ENCODE measurements at places on chromosomes 1 and 21.
A peak's percentile ranks its signal among the peaks of the same experiment; 100 is the strongest.

DNA sequence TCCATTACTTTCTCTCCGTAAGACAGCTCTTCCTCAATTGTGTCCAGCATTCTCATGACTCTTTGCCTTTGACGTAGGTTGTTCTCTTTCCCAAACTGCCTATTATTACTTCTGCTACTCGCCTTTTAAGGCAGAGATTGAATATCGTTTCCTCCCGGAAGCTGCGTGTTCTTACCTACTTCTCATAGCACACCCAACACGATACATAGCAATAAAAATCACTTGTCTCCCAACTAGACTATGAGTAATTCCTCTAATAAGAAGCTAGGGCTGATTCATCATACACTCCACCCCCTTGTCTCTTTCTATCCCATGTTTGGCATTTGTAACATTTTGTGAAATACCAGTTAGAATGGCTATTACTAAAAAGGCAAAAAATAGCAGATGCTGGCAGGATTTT, 55.8 kb upstream of the SGIP1 start:
- peak; percentile 91 for DNase-seq

DNA sequence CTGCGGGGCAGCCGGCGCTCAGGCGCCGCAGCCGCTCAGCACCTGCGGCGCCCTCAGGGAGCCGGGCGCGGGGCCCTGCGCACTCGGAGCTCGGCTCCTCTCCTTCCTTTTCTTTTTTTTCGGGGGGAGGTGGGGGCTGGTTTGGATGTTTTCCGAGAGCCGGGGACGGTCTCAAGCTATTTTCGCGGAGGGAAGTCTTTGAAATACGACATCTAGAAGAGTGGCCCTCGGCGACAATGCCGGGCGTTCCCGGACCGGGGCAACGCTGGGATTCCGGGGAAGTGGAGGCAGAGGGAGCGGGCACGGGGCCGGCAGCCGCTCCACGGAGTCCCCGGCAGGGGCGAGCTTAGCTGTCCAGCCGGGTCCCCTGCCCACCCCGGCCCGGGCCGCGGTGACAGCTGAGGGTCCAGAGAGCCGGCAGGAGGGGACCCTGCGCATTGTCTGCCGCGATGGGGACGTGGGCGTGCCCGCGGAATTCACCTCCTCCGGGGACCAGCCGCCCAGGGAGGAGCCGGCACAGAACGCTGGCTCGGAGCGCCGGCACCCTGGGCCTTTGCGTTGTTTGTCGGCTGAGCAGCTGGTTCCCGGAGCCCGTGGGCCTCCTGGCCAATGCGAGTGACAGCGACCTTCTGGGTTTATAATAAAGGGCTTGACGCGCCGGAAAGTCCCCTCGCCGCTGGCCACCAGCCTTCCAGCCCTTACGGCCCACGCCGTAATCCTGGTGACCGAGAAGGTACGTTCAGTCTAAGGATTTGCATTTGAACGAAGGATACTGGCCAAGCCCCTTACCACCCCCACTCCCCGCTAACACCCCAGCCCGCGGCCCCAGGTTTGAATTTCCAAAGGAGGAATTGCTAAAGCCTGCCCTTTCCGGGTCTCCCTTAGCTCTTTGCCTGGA, 582 bp downstream of the SLC37A1 start:
- peak; percentile 26 for DNase-seq

- DNase-seq: peak; percentile 10
These were observed 116.5 kb downstream of the TMEM53 start for GRCh38 chr1:44557778-44558177.

GRCh38 chr1:67795179-67795912, 37.9 kb downstream of the GNG12 start:
- DNase-seq: no peak

GRCh38 chr1:42680055-42680454, 2.2 kb upstream of the YBX1 start:
- DNase-seq: no peak

DNA sequence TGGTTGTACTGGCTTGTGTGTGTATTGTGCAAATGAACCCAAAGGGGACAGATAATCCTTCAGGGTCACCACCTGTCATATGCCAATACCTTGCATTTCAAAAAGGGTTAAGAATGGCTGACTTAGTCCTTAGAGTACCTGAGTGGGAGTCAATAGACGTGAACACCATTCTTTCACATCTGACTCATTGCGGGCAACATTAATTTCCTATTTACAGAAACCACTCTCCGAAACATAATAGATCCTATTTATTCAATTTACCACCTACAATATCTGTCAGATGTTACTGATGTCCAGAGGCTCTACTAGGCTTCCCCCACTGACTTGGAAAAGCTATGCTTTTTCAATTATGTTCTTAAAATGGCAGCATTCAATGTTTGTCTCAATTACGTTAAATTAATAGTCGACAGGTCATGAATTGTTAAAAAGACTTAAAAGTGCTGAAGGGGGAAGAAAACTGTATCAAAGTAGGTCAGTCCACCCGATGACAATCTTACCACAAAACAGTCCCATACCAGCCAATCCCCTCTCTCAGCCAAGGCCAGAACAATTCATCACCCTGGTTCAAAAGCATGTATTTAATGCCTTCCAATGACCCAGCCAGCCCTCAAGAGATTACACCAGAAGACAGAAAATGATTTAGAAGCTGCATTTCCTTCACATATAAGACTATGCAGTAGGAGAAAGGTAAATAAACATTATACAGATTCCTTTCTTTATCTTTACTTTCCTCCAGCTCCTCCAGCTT, 48.6 kb upstream of the PLA2G2C start:
- DNase-seq: no peak

DNA sequence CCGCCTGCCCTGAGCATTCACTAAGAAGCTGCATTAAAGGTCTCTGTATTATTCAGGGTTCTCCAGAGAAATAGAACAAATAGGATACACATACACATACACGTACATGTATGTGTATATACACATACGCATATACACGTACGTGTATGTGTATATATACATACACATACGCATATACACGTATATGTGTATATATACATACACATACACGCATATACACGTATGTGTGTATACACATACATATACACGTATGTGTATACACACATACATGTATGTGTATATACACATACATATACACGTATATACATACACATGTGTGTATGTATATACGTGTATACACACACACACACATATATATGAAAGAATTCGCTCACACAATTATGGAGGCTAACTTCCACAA, 108.9 kb upstream of the BARHL2 start:
- DNase-seq: no peak

Data from GM23248 (cell line).